ENCODE measurements at places on chromosomes 6 and 20. TPM values are rescaled to one million over a fixed set of nuclear protein-coding genes. Genes with fewer than 3 reads are reported as not detected.

The GRM4 gene
- total RNA-seq, result not detected

The HSPA12B gene
- not detected for total RNA-seq

The ITPR3 gene
- 65.7 TPM for total RNA-seq

The SYCP2 gene
- total RNA-seq, result 3.2 TPM

The PGC gene
- not detected for total RNA-seq

The CD93 gene
- total RNA-seq, result 9.5 TPM

The AIF1 gene
- total RNA-seq, result 33.1 TPM

The CBLN4 gene
- not detected for total RNA-seq

The BPIFB4 gene
- not detected for total RNA-seq

The TCF15 gene
- total RNA-seq, result not detected

The FAM217A gene
- total RNA-seq, result not detected

The IP6K3 gene
- total RNA-seq, result not detected

The IBTK gene
- 28.0 TPM for total RNA-seq

The SIGLEC1 gene
- total RNA-seq, result 2.1 TPM

All from naive thymus-derived CD4-positive, alpha-beta T cell (primary cell).